Adrenal gland (tissue), 19 donors: ENCODE measurements at places on chromosomes 12 and 14. TPM values are rescaled to one million over a fixed set of nuclear protein-coding genes. Genes with fewer than 3 reads are reported as not detected.

Gene PLA2G1B
- 4.0 TPM for polyA plus RNA-seq

Gene RFX4
- polyA plus RNA-seq = not detected

Gene DHH
- 0.16 TPM for polyA plus RNA-seq

Gene CPNE6
- 0.22 TPM for polyA plus RNA-seq

Gene TAS2R7
- not detected for polyA plus RNA-seq

Gene SIX4
- 0.40 TPM for polyA plus RNA-seq

- H3K4me3 ChIP-seq = no peak overlapping the region
- H3K27ac ChIP-seq = peak overlapping the region; percentile 87
- DNase-seq = no peak
- H3K27me3 ChIP-seq = no peaks in the 10 kb centered on the region
Observed at GRCh38 chr14:102499401-102500157, 10.0 kb downstream of the ANKRD9 start.

DNA sequence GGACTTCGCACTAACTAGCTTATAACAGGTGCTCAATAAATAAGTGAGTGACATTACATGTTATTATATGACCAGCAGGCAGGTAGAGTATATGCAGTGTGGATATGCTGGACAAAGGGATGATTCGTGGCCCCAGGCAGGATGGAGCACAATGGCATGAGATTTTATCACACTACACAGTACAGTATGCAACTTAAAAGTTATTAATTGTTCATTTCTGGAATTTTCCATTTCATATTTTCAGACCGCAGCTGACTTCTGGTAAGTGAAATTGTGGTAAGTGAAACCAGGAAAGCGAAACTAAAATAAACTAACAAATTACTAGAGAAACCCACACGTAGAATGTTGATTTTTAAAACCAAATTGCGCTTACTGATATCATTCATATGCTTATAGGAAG lies 3.3 kb downstream of the PARP11 start:
- H3K4me1 ChIP-seq = peaks cover 9% of the 10 kb centered on the region
- no peak overlapping the region for H3K4me3 ChIP-seq
- H3K27ac ChIP-seq = no peak overlapping the region
- H3K27me3 ChIP-seq = no peaks in the 10 kb centered on the region

DNA sequence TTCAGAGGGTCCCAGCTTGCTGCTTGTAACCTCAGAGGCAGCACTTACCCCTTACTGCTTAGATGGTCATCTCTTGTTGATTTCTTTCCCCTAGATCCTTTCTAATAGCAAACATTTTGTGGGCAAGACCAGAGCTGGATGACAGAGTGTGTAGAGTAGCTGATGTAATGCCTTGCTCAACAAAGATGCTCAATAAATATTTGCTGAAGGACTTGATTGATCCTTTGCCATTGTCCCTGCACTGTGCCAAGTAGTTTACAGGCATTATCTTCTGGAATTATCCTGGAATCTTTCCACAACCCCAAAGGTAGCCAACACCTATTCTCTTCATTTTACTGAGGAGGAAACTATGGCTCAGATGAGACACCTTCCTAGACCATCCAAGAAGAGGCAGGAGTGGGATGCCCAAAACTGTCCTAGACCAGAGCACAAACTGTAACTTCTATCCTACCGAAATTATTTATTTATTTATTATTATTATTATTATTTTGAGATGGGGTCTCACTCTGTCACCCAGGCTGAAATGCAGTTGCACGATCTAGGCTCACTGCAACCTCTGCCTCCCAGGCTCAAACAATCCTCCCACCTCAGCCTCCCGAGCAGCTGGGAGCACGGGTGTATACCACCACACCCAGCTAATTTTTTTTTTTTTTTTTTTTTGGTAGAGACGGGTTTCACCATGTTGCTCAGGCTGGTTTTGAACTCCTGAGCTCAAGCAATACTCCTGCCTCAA lies 1.4 kb downstream of the MMAB start:
- H3K4me3 ChIP-seq = no peak overlapping the region
- peaks cover 38% of the 10 kb centered on the region for H3K4me1 ChIP-seq
- no peak overlapping the region for H3K27ac ChIP-seq
- H3K36me3 ChIP-seq = peaks cover 20% of the 10 kb centered on the region

- H3K27ac ChIP-seq = no peak overlapping the region
- H3K4me1 ChIP-seq = no peaks in the 10 kb centered on the region
- H3K4me3 ChIP-seq = no peak overlapping the region
- H3K27me3 ChIP-seq = peaks cover 43% of the 10 kb centered on the region
- DNase-seq = peak; percentile 1
Observed at GRCh38 chr12:132396657-132397056, 67.3 kb upstream of the GALNT9 start.

GRCh38 chr12:112001576-112001975 lies 11.4 kb downstream of the TMEM116 start:
- no peaks in the 10 kb centered on the region for H3K27me3 ChIP-seq
- H3K36me3 ChIP-seq = no peaks in the 10 kb centered on the region
- no peak overlapping the region for H3K4me3 ChIP-seq
- DNase-seq = no peak
- no peak overlapping the region for H3K27ac ChIP-seq

DNA sequence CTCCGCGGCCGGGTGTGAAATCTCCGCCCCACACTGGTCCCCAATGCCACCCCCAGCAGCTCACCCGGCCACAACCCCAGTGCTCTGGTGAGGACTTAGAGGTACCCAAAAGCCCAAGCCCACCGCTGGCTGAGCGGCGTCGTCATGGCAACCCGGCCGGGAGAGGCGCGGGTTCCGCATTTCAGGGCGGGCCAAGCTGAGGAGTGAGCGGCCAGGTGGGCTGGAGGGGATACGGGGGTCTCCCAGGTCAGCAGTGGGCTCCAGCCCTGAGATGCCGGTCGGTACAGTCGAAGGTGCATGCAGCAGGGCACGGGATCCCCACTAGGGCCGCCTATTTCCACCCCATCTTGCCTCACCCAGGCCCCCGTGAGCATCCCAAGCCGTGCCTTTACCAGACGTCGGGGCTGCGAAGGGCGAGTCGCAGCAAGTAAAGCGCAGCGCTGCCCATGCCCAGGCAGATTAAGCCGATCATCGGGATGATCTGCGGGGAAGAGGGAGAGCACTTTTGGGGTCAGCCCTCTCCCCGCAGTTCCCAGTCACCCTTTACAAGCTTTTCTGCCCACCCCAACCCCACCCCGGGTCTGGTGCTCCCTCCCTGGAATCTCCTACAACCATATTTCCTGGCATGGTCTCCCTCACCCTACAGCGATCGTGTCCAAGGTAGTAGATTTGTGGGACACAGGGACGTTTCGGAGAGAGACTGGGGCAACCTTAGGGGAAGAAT lies 6.9 kb downstream of the SHMT2 start:
- H3K27ac ChIP-seq = peak overlapping the region; percentile 76
- H3K4me3 ChIP-seq = no peak overlapping the region
- H3K27me3 ChIP-seq = peaks cover 24% of the 10 kb centered on the region
- peaks cover 29% of the 10 kb centered on the region for H3K36me3 ChIP-seq

DNA sequence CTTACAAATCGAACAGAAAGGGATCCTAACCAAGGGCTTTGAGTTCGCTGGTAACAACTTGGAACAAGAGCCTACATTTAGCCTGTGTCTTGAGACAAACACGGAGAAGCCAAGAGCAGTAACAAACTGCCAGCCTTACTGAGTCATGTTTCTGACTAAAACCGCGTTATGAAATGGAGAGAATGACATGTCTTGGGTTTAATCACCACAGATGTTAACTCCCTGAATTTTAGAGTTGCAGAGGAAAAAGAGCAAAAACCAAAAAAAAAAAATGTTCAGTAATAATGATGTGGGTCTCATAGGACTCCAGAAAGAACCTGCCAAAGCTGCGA lies 1.0 kb downstream of the BLTP3B start:
- H3K36me3 ChIP-seq = no peaks in the 10 kb centered on the region
- H3K27me3 ChIP-seq = no peaks in the 10 kb centered on the region
- peak; percentile 41 for DNase-seq
- peak overlapping the region; percentile 99 for H3K27ac ChIP-seq
- H3K4me1 ChIP-seq = peaks cover 8% of the 10 kb centered on the region

GRCh38 chr12:78898416-78898815 lies 33.8 kb downstream of the SYT1 start:
- H3K36me3 ChIP-seq = no peaks in the 10 kb centered on the region
- H3K4me1 ChIP-seq = no peaks in the 10 kb centered on the region
- no peaks in the 10 kb centered on the region for H3K27me3 ChIP-seq
- no peak overlapping the region for H3K4me3 ChIP-seq

DNA sequence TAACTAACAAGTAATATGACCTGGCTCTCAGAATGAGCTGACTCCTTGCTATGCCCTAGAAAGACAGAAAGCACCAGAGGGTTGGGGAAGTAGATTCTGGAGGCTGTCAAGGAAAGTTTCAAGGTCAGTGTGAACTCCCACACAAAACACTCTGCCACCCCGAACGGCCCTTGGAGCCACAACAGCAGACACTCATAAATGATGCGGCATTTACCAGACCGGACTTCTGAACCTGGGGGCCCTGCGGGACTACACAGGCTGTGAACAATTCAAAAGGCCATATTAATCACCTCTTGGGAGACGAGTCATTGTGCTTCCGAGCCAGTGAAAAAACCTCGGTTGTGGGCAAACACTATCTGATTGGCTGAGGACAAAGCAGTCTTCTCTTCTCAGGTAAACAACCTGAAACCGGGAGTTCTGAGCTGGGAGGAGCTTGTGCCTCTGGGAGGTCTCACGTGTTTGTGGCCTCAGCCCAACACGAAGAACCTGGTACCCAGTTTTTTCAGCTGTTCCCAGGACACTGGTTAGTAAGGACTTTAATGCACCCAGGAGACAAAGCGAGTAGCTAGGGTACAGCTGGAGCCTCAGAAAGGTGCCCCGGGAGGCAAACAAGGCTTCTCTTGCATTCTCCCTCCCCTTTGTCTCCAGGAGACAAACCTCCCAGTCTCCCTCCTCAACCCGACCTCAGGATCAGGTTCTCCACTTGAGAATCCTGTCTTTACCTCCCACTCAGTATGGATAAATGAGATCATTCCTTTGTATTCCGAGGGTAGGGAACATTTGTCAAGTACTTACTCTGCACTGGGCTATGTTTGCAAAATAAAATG lies 35.3 kb downstream of the VWF start:
- H3K4me1 ChIP-seq = peaks cover 19% of the 10 kb centered on the region
- H3K27ac ChIP-seq = peak overlapping the region; percentile 6
- no peaks in the 10 kb centered on the region for H3K36me3 ChIP-seq
- peak; percentile 53 for DNase-seq

DNA sequence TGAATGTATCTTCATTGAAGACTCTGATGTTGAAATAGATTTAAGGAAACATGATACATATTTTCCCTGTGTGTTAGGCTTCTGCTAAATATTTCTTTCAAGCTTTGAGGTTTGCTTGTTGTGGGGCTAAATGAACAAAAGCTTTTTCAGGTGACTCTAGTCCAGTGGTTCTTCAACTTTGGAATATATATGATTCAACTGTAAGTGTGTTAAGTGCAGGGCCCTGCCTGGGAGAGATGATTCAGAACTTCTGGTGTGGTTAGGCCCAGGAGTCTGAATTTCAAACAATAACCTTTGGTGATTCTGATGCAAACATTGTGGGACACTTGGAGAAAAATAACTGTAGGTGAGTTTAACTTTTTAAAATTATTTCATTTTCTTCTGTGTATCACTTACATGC lies 93.0 kb downstream of the TRHDE start:
- no peak overlapping the region for H3K4me3 ChIP-seq
- H3K4me1 ChIP-seq = no peaks in the 10 kb centered on the region
- H3K36me3 ChIP-seq = no peaks in the 10 kb centered on the region

- no peaks in the 10 kb centered on the region for H3K27me3 ChIP-seq
- H3K27ac ChIP-seq = no peak overlapping the region
- H3K4me1 ChIP-seq = no peaks in the 10 kb centered on the region
- no peaks in the 10 kb centered on the region for H3K36me3 ChIP-seq
- no peak for DNase-seq
Observed at GRCh38 chr14:59964251-59965007, 44.5 kb downstream of the LRRC9 start.

- no peak for DNase-seq
- H3K4me3 ChIP-seq = no peak overlapping the region
- no peaks in the 10 kb centered on the region for H3K27me3 ChIP-seq
- H3K4me1 ChIP-seq = peaks cover 6% of the 10 kb centered on the region
Observed at GRCh38 chr14:104309657-104310369, 171.4 kb downstream of the KIF26A start.

DNA sequence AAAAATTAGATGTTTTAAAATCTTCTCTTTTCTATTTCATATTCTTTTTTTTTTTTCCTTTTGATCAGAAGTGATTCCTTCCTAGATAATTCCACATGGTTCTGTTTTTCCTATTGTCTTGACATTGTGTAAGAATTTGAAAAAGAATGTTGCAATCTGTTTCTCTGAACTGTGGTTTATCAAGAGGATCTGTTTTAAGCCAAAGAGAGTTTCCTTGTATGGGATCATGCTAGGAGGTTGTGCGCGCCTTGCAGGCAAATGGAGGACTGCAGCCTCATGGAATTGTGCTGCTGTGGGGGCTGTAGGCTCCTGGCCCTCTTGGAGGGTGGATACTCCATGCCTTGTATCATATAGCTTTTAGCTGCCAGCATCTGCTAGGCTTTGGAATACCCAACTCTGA lies 43.3 kb upstream of the MBIP start:
- H3K4me1 ChIP-seq = no peaks in the 10 kb centered on the region
- H3K27ac ChIP-seq = no peak overlapping the region
- H3K4me3 ChIP-seq = no peak overlapping the region
- H3K36me3 ChIP-seq = no peaks in the 10 kb centered on the region

GRCh38 chr14:31205681-31206535 lies 1.7 kb downstream of the HECTD1 start:
- H3K36me3 ChIP-seq = peaks cover 17% of the 10 kb centered on the region
- peak overlapping the region; percentile 99 for H3K27ac ChIP-seq
- H3K4me3 ChIP-seq = peak overlapping the region; percentile 93
- no peak for DNase-seq
- H3K4me1 ChIP-seq = peaks cover 31% of the 10 kb centered on the region

DNA sequence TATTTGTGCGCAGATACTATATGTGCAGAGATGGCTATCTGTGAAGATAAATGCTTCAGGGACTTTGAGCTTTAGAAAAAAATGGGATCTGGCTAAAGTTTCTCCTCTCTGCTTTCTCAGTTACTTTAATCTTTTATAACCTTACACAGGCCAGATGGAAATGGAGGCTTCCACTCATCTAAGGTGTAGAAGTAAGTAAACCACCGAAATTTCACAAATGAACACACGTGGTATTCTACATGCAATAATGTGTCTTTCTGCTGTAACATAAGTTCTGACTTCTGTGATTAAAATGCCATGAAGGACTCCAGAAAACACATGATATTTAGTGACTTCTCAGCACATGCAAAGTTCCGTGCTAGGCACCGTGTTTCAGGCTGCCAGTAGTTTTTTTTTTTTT lies 99.1 kb upstream of the FOXN3 start:
- H3K27ac ChIP-seq = no peak overlapping the region
- no peak overlapping the region for H3K4me3 ChIP-seq
- no peaks in the 10 kb centered on the region for H3K36me3 ChIP-seq

DNA sequence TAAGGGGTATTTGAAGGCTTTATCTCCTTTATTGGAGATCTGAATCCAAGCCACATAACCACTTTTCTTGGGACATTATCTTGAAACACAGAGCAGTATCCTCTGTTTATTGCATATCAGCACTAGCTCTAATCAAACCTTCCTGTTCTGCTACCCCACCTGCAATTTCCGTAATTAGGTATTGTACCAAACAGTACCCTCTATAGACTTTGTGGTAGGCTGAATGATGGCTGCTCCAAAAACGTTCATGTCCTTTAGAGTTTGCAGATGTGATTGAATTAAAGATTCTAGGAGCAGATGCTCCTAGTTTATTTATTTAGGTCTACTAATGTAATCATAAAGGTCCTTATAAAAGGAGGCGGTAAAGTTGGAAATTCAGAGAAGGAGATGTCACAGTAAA lies 573.0 kb upstream of the ATXN7L3B start:
- H3K4me3 ChIP-seq = no peak overlapping the region
- no peak overlapping the region for H3K27ac ChIP-seq
- no peaks in the 10 kb centered on the region for H3K4me1 ChIP-seq
- DNase-seq = no peak
- no peaks in the 10 kb centered on the region for H3K27me3 ChIP-seq

GRCh38 chr12:38501991-38502390 lies 185.4 kb downstream of the ALG10B start:
- H3K4me3 ChIP-seq = no peak overlapping the region
- H3K4me1 ChIP-seq = no peaks in the 10 kb centered on the region
- no peak overlapping the region for H3K27ac ChIP-seq
- DNase-seq = no peak
